ENCODE measurements at places on chromosomes 11 and 22. TPM values are rescaled to one million over a fixed set of nuclear protein-coding genes. Genes with fewer than 3 reads are reported as not detected.

Gene OR8A1
- total RNA-seq = not detected

Gene OR52H1
- not detected for total RNA-seq

Gene NRGN
- total RNA-seq = 5.4 TPM

Gene MYBPC3
- not detected for total RNA-seq

Gene GGTLC2
- not detected for total RNA-seq

Gene HORMAD2
- not detected for total RNA-seq

Gene CYP2D6
- 1.7 TPM for total RNA-seq

Gene RHOG
- total RNA-seq = 164 TPM

Gene TYR
- total RNA-seq = not detected

Gene SLC22A8
- total RNA-seq = not detected

Gene MMP12
- total RNA-seq = not detected

Gene LGALS1
- 675 TPM for total RNA-seq

Gene UBQLNL
- not detected for total RNA-seq

Gene KCNK7
- 2.8 TPM for total RNA-seq

Gene DERL3
- total RNA-seq = 4.7 TPM

Gene OR51E1
- total RNA-seq = not detected

Gene CHADL
- total RNA-seq = 0.45 TPM

Gene THY1
- total RNA-seq = not detected

Gene SLC15A3
- total RNA-seq = 5.0 TPM

Gene NCAM1
- 54.2 TPM for total RNA-seq

Gene GNG3
- total RNA-seq = not detected

Gene PRSS23
- total RNA-seq = 0.95 TPM

Gene BLID
- not detected for total RNA-seq

Gene C11orf86
- not detected for total RNA-seq

Gene CASP5
- 0.33 TPM for total RNA-seq

Gene TTC36
- 3.4 TPM for total RNA-seq

Gene CYB5R3
- 79.6 TPM for total RNA-seq

Gene NXPE4
- total RNA-seq = not detected

Gene CD248
- total RNA-seq = 0.59 TPM

Gene LDHAL6A
- not detected for total RNA-seq

Gene MGAT3
- 0.38 TPM for total RNA-seq

Gene RIC3
- 1.4 TPM for total RNA-seq

Gene XRCC6
- 276 TPM for total RNA-seq

Gene CATSPER1
- 1.5 TPM for total RNA-seq

Gene LRRC4C
- not detected for total RNA-seq

Gene SSTR3
- 0.11 TPM for total RNA-seq

Gene GGTLC3
- not detected for total RNA-seq

Gene MCHR1
- total RNA-seq = not detected

Gene MAJIN
- total RNA-seq = not detected

Gene OR56A3
- total RNA-seq = not detected

Gene DEFB131B
- total RNA-seq = not detected

Gene CRYBA4
- total RNA-seq = not detected

Gene WNT11
- 0.57 TPM for total RNA-seq

Gene CCDC34
- 8.0 TPM for total RNA-seq

Gene KLHDC7B
- 15.2 TPM for total RNA-seq

Gene MPPED2
- not detected for total RNA-seq

Gene ZNF215
- total RNA-seq = 1.5 TPM

Gene EMID1
- 0.67 TPM for total RNA-seq

Gene SERPIND1
- not detected for total RNA-seq

Gene GAL3ST1
- not detected for total RNA-seq
